NCI-H526 treated with DMSO at 0.1 percent for 48 hours (cell line): ENCODE measurements at places on chromosomes 1 and 21.

- DNase-seq = peak; percentile 100
These were observed at the start of gene PRCC for GRCh38 chr1:156767101-156767878. PRCC (plus strand) TSS chr1:156767535; CDS start chr1:156767772, 237 bp downstream.

- no peak for DNase-seq
These were observed 59.1 kb downstream of the HFM1 start for GRCh38 chr1:91345395-91346005.

- DNase-seq = no peak
These were observed 216.2 kb downstream of the PLPP3 start for GRCh38 chr1:56363007-56363770.

DNA sequence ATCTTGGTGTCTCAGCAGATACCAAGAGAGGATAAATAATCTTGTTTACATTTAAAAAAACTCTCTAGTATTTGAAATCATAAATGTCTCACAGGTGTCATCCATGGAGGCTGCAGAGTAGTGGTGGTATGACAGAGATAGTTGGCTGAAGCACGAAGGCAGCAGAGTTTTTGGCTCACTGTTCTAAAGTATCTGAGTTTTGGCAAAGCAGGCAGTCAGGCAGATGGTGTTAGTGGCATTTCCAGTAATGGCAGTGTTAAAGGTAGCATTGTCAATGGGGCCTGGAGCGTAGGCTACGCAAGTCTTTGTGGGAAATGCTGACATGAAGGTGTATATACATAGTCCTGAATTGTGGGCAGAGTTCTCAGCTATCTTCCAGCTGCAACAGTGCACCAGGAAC, 68.5 kb upstream of the HSD17B7 start:
- no peak for DNase-seq

DNA sequence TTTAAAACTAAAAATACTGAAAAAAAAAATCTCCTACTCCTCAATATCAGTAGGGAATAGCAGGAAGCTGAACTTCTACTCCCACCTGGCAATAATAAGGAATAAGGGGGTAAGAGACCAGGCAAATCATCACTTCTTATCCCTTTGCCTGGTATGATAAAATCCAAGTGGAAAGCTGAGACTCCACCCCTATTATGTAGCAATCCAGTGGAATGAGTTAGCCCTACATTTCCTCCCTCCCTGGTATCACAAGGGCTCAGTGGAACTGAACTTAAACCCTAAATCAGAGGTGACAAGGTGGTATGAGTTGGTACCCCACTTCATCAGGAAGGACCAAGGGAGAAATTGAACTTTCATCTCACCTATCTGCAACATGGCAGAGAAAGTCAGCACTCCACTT, 25.7 kb downstream of the TRIM33 start:
- no peak for DNase-seq

DNA sequence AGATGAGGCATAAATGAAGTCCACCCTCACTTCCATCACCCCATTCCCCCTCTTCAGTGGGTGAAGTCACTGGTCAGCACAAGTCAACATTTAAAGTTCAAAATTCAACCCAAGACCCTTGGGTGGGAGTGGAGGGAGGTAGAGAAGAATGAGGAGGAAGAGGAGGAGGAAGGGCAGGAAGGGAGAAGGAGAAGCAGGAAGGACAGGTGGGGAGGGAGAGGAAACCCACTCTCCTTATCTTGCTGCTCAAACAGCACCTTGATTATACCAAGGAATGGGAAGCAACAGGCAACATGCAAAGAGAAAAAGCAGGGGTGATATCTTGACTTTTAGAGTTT, 4.0 kb upstream of the BTG2 start:
- DNase-seq = no peak

DNA sequence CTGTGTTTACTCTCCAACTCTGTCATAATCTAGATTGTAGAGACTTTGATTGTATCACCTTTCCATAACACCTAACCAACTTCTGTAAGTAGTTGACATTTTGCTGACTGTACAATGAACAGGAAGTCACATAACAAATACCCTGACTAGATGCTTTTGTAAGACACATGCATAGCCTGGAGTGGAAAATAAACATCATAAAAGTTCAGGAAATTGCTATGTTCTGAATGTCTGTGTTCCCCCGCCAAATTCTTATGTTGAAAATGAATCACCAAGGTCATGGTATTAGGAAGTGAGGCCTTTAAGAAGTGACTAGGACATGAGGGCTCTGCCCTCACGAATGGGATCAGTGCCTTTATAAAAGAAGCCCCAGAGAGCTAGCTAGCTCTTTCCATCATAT, 40.4 kb upstream of the ZSWIM5 start:
- no peak for DNase-seq

- DNase-seq = peak; percentile 91
These were observed 4.1 kb upstream of the GRIK3 start for GRCh38 chr1:37038227-37039093.

DNA sequence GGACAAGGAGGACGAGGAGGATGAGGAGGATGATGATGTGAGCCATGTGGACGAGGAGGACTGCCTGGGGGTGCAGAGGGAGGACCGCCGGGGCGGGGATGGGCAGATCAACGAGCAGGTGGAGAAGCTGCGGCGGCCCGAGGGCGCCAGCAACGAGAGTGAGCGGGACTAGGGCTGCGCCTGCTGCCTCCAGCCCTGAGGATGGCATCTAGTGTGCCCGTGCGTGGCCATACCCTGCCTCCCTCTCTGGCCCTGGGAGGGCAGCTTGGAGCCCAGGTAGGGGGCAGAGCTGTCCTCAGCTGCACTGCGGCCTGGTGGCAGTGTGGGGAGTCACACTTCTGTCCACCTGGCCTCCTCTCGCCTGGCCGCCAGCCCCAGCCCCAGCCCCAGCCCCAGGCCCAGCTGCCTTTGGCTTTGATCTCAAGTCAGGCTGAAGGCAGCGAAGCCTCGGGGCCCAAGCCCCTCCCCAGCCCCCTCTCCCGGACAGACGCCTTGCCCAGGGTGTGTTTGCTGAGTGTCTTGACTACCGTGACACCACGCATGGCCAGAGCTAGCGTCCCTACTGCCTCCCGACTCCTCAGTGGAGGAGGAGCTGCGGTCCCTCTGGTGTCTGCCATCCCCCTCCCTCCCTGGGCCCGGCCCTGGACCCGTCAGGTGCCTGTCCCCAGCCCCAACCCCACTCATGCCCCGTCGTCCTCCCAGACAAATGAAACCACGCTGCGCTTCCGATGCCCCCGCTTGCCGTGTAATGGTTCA, 155.2 kb downstream of the PEX14 start:
- no peak for DNase-seq

DNA sequence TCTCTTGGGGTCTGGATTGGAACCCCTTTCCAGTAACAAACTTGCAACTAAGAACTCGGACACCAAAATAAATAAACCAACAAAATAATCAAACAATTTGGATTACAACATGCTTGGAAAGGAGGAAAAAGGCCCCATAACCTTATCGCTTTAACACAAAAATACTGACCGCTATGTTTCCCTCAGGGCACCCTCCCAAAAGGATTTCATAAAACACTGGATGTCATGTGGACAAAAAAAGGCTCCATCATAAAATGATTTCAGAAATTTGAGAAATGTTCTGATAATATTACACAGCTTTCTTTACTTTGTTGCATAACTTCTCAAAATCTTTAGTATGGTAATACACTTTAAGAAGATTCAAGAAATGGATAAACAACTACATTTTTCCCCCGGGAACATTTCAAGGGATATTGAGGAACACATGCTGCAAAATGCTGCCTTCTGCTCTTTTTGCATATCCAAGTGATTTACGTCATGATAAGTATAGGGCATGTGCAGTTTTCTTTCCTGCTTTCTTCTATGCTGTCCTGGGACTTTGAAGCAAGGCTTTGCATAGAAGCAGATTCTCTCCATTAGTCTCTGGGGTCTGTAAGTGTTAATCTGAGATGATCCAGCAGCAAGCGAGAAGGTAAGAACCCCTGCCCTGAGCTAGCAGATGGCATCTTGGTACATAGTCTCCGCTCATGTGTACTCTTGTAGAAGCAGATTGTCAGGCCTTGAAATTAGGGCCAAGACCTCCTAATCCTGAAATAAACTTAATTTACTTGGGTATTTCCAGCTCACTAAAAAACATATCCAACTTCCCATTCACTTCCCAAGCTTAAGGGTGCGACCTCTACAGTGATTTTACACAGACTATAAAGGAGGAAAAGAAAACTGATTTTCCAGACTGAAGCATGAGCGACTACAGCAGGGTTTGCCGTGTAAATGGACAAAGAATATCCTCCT, 85.5 kb upstream of the KIAA0040 start:
- no peak for DNase-seq

DNA sequence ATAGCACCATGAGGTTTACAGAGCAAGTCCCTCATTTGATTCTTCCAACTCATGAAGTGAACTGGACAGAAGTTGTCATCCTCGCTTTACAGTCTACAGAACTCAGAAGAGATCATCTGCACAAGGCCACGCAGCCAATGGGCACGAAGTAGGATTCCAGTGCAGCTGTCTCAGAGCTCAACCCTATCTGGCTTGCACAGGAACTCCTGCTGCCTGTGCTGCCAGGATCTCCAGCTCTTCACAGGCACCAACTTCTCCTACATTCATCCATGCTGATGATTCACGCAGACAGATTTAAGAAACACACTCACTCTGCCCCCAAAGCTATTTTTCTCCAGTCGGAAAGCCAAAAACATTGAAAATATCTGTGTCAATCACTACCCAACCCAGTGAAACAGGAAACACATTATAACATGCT, 157.0 kb downstream of the RERE start:
- no peak for DNase-seq

DNA sequence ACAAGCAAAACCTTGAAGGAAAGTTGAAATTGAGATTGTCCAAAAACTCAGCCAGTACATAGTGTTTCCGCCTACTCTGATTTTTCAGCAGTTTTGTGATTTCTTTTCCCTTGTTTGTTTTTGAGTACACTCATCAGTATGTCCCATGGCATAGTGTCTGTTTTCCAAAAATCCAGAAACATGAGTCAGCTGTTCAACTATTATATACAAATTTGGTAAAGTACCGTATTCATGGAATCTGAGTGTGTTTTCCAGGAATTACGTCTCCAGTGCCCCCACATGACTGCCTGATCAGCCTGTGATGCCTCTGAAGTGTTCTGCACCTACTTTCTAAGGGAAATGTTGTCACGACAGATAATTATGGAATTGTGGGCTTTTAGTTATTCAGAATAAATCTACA, 186.8 kb downstream of the LTN1 start:
- DNase-seq = no peak

DNA sequence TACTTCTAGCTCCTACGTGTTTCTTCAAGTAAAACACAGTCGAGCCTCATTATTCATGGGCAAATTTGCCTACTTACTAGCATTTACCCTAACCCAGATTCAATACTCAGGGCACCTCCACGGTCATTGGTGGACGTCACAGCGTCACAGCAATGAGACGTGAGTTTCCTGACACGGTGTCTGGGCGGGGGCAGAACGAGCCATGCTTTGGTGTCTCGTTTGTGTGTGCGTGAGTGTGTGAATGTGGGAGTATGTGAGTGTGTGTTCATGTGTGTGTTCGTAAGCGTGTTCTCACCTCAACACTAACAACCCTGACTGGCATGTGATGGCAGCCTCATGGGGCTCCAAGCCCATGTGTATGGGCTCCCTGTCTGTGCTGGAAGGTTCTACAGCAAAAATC, 17.5 kb upstream of the COL18A1 start:
- DNase-seq = no peak

- no peak for DNase-seq
These were observed 239.1 kb upstream of the FGGY start for GRCh38 chr1:59057796-59058195.

- DNase-seq = no peak
These were observed 37.2 kb downstream of the ACTA1 start for GRCh38 chr1:229396585-229397206.

- no peak for DNase-seq
These were observed 17.7 kb upstream of the ELAVL4 start for GRCh38 chr1:50091068-50091467.

- DNase-seq = no peak
These were observed 64.6 kb upstream of the TARDBP start for GRCh38 chr1:10947691-10948462.

DNA sequence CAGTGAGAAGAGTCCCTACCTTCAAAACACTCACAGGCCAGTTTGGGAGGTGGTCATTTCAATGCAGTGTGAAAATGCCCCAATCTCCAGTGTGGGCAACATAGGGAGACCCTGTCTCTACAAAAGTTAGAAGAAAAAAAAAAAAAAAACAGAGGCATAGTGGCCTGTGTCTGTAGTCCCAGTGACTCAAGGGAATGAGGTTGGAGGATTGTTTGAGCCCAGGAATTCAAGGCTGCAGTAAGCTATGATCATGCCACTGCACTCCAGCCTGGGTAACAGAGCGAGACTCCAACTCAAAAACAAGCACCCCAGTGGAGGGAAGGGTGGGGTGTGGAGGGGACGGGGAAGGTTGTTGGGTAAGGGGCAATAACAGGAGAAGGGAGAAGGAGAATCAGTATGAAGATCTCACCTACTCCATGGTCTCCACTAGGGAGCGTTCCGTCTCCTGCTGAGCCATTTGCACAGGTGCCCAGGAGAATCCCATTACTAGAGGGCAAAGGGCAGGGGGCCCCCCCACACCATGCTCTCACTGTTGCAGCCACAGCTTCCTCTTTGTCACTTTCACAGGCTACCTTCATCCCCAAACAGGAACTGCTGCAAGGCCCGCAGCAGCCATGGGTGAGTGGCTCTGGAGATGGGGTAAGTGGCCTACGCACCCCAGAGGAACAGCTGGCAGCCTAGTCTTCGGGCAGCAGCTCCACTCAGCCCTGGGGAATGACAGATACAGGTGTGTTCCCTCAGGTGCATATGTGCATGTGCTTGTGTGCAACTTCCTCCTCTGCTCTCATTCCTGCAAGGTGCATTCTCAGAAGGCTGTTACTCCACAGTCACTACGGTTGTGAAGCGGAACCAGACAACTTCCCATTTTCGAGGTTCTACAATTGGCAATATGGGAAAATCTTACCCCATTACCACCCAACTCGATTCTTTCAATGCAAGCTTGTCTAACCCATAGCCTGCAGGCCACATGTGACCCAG, 87.9 kb upstream of the LYST start:
- no peak for DNase-seq

DNA sequence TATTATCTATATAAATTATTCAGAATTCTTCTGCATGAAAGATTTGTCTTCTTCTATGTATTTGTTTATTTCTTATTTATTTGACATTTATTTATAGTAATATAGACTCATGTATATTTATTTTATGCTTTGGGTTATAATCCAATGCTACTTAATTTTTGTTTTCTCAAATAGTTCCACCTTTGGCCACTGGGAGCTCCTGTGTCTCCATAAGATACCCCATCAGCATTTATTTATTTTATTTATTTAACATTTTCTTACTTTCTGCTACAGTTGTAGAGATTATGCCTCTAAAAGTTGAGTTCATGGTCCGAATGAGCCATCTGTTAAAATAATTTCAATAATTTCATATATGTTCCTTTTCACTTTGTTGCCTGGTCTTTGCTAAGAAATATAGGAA, 289.4 kb downstream of the ADGRL2 start:
- no peak for DNase-seq

GRCh38 chr1:67536957-67537666, 106.9 kb upstream of the SERBP1 start:
- no peak for DNase-seq

DNA sequence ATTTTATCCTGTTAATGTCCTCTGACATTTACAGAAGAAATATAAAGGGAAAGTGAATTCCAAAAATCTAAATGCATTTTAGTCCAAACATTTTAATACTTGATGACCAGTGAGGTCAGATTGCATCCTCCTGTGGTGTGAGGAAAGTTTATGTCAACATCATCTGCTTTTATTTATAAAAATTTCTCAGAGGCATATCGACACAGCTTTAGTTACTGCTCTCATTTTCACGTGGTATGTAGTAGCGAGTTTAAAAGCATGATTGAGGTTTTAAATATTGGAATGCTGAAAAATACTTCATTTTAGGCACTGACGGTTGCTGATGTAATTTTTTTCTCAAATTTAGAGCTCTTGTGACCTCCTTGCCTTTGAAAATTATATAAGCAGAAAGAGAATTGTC, 234.8 kb downstream of the HMCN1 start:
- DNase-seq = no peak
